Cardiac atrium fibroblast (primary cell): ENCODE measurements at places on chromosomes 6 and 20. TPM values are rescaled to one million over a fixed set of nuclear protein-coding genes. Genes with fewer than 3 reads are reported as not detected.

Gene ACSS1
- total RNA-seq: 17.0 and 17.2 TPM in 2 replicates

Gene SLC22A2
- total RNA-seq: not detected in 2 replicates

Gene NMBR
- not detected in 2 replicates for total RNA-seq

Gene VGLL2
- total RNA-seq: not detected in 2 replicates

Gene C20orf204
- total RNA-seq: 0.18 TPM in 1 of 2 replicates, not detected in the other

Gene CNR1
- 3.2 and 16.8 TPM in 2 replicates for total RNA-seq

Gene CDH4
- 0.32 and 0.54 TPM in 2 replicates for total RNA-seq

Gene SLC17A1
- not detected in 2 replicates for total RNA-seq

Gene SCRT2
- total RNA-seq: not detected in 2 replicates

Gene BCL2L1
- 127 and 128 TPM in 2 replicates for total RNA-seq

Gene PRRT1
- total RNA-seq: 0.16 TPM in 1 of 2 replicates, not detected in the other

Gene MYCT1
- total RNA-seq: 2.7 and 6.3 TPM in 2 replicates

Gene COL20A1
- total RNA-seq: not detected in 2 replicates

Gene TLDC2
- total RNA-seq: not detected in 2 replicates

Gene JPH2
- total RNA-seq: 1.6 TPM in 1 of 2 replicates, not detected in the other

Gene STK4
- 13.5 and 19.8 TPM in 2 replicates for total RNA-seq

Gene AMD1
- 36.5 and 54.4 TPM in 2 replicates for total RNA-seq

Gene OR2H2
- not detected in 2 replicates for total RNA-seq

Gene PROKR2
- total RNA-seq: not detected in 2 replicates

Gene CGA
- total RNA-seq: not detected in 2 replicates

Gene MOG
- not detected in 2 replicates for total RNA-seq

Gene CRYBG1
- total RNA-seq: 2.3 and 5.3 TPM in 2 replicates

Gene GNAS-AS1
- total RNA-seq: 0.32 and 0.36 TPM in 2 replicates

Gene IP6K3
- under 0.01 TPM in 1 of 2 replicates, not detected in the other for total RNA-seq

Gene HLA-DOB
- 0.36 TPM in 1 of 2 replicates, not detected in the other for total RNA-seq

Gene FOXF2
- total RNA-seq: 0.54 and 0.81 TPM in 2 replicates

Gene OR14J1
- not detected in 2 replicates for total RNA-seq

Gene CLIC5
- not detected in 2 replicates for total RNA-seq

Gene PRICKLE4
- not detected in 2 replicates for total RNA-seq

Gene SLC35D3
- not detected in 2 replicates for total RNA-seq

Gene RHAG
- not detected in 2 replicates for total RNA-seq

Gene PI3
- total RNA-seq: 4.5 TPM in 1 of 2 replicates, not detected in the other

Gene LZTS3
- 4.2 and 6.6 TPM in 2 replicates for total RNA-seq

Gene HELZ2
- 24.0 and 33.4 TPM in 2 replicates for total RNA-seq

Gene ESF1
- total RNA-seq: 1.4 and 6.5 TPM in 2 replicates

Gene ZFP64
- total RNA-seq: 15.7 and 22.9 TPM in 2 replicates

Gene SPDEF
- not detected in 2 replicates for total RNA-seq

Gene FAM217A
- not detected in 2 replicates for total RNA-seq

Gene HLA-DOA
- not detected in 2 replicates for total RNA-seq

Gene KHDC1
- total RNA-seq: 1.4 and 2.1 TPM in 2 replicates

Gene SMOC2
- total RNA-seq: 0.81 and 1.3 TPM in 2 replicates

Gene PAK5
- total RNA-seq: not detected in 2 replicates
